ENCODE measurements at places on chromosomes 7 and 10.

DNA sequence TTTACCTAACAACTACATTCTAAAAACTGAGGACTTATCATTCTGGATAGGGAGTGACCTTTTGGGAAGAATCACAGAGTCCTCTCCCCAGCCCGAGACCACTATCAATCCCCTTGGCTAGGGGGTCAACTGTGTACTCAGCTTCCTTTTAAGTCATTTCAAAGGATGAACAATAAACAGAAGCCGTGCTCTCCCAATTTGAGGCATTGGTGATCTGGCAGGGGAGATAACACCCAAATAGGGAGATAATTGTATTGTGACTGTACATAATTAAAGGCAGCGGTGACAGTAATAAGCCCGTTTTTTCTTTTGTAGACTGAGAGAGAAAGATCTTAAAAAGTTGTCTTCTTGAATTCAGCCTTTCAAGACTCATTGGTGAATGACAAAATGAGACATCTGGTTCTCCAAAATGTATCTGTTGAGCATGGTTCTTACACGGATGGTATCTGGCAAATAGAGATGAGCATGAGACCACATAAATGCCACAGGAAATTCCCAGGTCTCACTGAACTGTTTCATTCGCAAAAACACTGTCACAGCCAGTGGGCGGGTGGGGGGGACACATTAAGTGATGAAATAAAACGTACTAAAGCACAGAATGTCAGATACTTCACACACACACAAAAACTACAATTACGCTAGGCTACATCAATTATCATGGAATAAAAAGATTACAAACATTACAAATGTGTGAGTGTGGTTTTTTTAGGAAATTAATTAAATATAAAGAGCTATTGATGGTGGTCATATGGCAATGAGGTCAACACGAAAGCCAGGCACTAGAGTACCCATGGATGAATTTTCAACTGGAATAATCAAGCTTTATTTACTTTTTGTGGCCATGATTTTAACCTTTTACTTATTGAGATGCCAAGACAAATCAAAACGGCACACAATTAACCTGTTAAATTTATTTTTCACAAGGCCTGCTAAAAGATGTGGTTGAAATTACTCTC, 108.4 kb downstream of the HIPK2 start:
- DNase-seq: no peak

GRCh38 chr7:50502001-50502684, 52.0 kb upstream of the FIGNL1 start:
- peak; percentile 41 for DNase-seq

DNA sequence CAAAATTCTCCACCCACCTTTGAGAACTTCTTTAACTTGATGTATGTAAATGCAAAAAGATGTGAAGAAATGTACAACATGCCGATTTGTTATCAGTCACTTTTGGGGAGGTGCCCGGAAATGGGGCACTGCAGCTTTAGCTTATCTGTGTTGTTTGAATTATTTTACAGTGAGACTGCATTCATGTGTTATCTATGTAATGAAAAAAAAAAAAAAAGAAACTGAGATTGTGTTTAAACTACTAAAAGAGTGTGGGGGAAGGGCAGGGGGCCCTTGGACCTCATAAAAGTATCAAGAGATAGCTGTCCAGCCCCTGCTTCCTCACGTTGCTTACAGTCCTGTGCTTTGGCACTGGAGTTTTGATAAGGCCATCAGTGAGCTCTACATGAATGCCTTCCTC, 259.4 kb downstream of the STK31 start:
- DNase-seq: no peak

DNA sequence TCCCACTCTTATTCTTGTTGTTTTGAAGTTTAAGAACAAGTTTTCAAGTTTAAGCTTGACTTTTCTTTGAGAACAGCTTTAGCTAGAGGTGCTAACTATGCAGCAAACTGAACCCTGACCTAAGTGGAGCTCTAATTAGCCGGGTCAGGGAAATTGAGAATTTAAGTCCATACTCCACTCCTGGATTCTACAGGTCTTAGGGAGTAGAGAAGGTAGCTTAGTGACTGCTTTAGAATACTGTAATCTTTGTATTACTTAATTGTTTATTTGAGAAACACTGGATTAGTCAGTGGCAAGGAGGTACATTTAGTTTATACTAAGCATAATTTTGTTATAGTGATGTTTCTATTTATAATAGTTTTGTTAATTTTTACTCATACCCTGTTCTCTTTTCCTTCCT, 74.6 kb upstream of the STRIP2 start:
- DNase-seq: no peak
